EH (cell line): ENCODE measurements at places on chromosomes 7 and 10.

DNA sequence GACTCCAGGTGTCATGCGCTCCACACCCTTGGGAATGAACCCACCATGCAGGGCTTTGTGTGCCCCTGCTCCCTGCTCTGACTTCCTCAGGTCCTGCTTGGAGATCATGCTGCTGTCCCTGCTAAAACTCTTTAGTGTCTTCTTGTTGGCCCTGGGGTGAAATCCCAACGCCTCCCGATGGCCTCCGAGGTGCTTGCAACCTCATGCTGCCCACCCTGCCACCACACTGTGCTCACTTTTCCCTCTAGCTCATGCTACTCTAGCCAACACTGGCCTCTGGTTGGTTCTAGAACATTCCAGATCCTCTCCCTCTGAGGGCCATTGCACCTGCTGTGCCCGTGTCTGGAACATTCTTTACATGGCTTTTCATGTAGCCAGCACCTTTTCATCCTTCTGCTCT, 227.7 kb downstream of the ADAM12 start:
- no peak for DNase-seq

DNA sequence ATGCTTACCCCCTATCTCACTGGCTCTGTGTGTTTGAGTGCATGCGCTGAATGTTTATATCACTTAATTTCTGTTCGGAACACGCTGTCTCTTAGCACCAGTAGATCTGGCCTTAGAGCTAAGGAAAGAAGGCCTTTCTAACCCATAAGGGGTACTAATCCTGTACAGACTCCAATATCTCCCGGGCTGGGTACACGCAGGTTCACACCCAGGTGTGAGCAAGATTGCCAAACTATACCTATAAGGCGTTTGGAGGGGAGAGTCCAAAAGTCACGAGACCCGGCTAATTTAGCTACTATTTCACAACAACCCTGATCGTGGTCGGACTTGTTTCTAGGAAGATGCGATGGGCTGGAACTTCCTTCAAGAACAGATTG, 727 bp upstream of the PDSS1 start:
- DNase-seq, result no peak

DNA sequence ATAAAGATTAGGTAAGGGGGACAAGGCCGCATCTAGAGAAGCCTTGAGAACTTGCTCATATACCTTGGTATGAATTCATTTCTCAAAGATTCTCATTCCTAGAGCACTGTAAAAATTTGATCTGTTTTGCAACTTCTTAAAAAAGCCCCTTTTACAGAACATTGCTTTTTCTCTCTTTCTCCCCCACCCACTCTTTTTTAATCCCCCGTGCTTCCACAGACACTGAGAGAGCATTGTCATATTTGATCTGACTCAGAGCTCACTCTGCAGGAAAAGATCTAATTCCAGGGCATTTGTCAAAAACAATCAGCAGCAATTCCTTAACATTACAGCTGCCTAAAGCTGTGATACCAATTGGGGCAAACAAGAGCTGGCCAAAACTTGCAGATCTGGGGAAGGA, 92.0 kb downstream of the ARHGAP22 start:
- no peak for DNase-seq

GRCh38 chr7:120554960-120555571, 282.1 kb downstream of the KCND2 start:
- no peak for DNase-seq

- DNase-seq, result no peak
Measured at GRCh38 chr10:82477776-82478175, 602.8 kb downstream of the NRG3 start.

DNA sequence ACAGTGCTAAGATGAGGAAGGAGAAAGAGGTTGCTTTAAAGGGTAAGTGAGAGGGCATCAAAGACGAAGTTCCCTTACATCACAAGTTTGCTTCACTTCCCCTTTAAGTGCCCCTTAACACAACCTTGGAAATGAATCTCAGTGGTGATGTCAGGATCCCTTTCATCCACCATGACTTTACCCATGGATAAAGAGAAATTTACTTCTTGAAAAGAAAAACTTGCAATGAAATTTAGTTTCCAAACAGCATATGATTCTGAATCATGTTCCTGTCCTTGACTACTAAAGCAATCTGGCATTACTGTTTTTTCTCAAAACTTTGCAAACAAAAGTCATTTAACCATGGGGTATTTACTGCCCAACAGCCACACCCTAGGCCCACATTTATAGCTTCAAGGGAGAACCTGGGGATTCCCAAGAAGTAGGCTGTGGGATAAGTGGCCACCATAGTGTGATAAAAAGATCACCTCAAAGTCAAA, 135.9 kb downstream of the ITGB8 start:
- no peak for DNase-seq

DNA sequence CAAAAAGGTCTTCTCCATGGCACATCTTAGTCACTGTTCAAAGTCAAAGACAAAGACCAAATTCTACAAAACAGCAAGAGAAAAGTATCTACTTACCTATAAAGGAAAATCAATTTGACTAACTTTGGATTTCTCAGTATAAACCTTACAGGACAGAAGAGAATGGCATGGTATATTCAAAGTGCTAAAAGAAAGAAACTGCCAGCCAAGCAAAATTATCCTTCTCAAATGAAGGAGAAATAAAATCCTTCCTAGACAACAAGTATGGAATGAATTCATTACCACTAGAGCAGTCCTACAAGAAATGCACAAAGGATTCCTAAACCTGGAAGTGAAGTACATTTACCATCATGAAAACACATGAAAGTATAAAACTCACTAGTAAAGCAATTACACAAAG, 235.5 kb downstream of the STK31 start:
- no peak for DNase-seq

- DNase-seq, result peak; percentile 75
Measured at GRCh38 chr10:26488344-26488743, 50.2 kb downstream of the APBB1IP start.

DNA sequence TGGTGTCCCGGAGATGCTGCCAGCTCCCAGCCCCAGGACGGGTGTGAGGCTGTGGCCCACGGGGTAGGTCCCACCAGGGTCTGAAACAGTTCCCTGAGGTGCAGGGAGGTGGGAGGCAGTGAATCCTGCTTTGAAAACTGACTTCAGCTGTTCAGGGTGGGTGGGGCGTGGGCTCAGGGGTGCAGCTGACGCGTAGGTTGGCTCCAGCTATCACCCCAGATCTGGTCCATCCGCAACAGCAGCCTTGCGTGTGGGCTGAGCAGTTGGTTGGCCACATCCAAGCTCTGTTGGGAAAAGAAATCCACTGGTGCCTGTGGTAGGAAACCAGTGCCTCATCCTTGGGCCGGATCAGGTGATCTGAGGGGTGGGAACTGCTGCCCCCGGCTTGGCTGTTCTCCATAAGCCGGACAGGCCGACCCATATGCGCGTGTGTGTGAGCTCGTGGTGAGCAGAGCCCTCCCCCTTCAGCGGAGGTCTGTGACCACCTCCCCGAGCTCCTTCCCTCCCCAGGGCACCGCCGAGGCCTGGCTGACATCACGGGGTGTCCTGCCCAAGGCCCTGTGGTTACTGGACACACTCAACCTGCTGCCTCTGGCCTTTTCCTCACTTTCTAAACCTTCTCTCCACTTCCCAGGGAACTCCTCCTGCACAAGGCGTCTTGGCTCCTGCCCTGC, 15.4 kb upstream of the FAM20C start:
- DNase-seq, result no peak

GRCh38 chr7:106329971-106330733, 45.4 kb upstream of the NAMPT start:
- peak; percentile 82 for DNase-seq

DNA sequence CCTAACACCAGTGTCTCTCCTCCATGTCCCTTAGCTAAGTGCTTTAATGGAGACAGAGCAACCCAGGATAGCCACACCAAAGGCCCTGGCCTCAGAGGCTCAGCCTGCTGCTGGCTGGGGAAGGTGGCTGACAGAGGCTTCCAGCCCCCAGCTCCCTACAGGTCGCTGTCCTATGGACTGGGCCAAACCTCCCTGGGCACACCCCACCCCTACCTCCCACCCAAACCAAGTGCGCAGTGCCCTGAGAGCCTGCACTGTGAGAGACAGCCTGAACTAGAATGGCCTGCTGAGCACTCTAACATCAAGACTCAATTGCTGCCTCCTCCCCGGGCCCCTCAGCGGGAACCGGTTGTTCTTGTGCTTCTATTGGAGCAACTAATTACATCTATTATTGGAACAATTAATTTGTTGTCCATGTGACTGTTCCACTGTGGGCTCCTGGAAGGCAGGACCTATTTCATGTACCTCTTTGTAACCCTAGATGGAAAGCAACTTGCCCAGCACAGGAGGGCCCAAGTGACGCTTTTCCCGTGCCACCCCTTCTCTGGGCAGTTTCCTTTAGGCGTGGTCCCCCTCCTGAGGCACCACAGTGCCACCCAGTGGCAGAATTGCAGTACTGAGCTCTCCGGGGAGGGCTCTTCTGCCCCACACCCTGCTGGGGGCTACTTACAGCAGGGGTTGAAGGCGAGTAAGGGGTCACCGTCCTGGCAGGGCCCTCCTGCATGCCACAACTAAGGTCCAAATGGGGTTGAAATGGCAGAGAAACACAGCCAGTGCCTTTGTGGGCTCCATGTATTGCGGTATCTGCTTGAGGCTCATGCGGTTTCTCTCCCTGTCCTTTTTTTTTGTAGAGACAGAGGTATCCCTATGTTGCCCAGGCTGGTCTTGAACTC, 63.7 kb upstream of the WAPL start:
- DNase-seq, result peak; percentile 76
